Activated T-helper 1 cell treated with anti-CD3 and anti-CD28 coated beads, Interleukin-2, amount 50 U/mL, for 16 hours (primary cell): ENCODE measurements at places on chromosomes 11 and 22.

GRCh38 chr22:19429950-19430889 lies 1.3 kb downstream of the HIRA start:
- DNase-seq: no peak

DNA sequence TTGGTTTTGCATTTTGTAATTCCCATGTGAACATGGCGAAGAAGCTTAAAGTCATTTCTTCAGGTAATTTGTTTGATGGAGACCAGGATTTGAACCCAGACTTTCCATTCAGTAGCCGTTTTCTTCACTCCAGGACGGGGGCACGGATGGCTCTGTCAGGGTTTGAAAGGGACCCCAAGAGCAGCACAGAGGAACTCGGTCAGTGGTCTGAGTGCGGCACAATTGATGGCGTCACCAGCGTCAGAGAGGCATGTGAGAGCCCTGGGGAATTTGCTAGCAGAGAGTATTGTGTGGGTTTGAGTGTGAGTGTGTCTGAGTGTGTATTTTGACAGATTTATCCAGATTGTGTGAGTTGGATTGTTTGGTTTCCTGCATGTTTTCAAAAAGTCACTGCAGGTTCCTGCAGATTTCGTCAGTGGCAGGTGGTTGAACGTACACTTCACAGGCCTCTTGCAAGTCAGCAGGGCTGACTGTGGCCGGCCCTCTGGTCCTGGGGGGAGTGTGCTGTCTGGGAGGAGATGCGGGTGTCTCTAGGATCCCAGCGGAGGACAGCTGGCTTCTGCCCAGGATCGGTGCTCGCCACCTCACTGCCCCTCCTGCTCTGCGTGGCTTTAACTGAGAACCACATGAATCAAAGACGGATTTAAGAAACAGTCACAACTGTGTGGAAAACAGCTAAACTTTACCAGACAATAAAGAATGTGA lies 199.3 kb downstream of the TBC1D22A start:
- DNase-seq: no peak

DNA sequence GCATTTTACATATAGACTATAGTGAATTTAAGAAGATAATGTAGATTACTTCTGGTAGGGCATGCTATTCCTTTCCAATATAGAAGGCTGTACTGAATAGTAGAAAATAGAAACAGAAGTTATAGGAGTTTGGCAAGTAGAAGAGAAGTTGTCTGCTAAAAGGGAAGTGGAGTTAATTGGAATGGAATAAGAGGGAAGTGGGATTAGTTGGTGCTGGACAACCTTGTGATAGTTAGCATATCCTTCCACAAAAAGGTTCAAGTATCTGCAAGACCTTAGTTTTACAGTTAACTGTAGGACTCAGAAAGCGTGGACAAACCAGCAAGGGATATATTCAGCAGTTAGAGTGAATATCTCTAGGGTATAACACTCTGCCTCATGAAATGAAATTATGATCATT lies 185.5 kb downstream of the SWAP70 start:
- DNase-seq: no peak

- no peak for DNase-seq
Observed at GRCh38 chr22:46956498-46957215, 194.2 kb downstream of the TBC1D22A start.

GRCh38 chr11:34928960-34929680 lies 12.7 kb downstream of the PDHX start:
- DNase-seq: no peak

GRCh38 chr11:100769165-100769564 lies 82.1 kb downstream of the ARHGAP42 start:
- DNase-seq: no peak

- no peak for DNase-seq
Observed at GRCh38 chr22:18048441-18048898, 24.1 kb upstream of the MICAL3 start.
